Esophagus mucosa (tissue), 1 donor: ENCODE measurements at places on chromosomes 13 and 19.
A peak's percentile ranks its signal among the peaks of the same experiment; 100 is the strongest.

GRCh38 chr19:862581-863314 lies 3.3 kb downstream of the CFD start:
- ATAC-seq: peak; percentile 40

- ATAC-seq: no peak
Measured at GRCh38 chr13:78376033-78376432, 227.3 kb downstream of the POU4F1 start.

DNA sequence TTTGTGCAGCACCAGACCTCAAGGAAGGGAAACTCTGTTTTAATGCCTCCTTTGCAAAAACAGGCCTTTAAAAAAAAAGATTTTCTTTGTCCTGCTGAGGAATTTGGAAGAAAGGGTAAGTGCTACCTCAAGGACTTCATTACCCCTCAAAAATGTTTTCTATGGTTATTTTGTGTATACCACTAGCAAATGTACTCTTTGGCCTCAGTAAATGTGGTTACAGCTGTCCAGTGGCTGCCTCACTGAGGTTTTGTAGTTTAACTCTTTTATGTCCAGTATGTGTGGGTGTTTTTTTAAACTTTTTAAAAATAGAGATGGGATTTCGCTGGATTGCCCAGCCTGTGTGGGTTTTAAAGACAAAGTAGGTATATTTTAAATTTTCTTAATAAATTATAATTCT lies 42.2 kb upstream of the TSC22D1 start:
- no peak for ATAC-seq

- peak; percentile 78 for ATAC-seq
Measured at GRCh38 chr19:37990362-37990761, 83.4 kb downstream of the SIPA1L3 start.

DNA sequence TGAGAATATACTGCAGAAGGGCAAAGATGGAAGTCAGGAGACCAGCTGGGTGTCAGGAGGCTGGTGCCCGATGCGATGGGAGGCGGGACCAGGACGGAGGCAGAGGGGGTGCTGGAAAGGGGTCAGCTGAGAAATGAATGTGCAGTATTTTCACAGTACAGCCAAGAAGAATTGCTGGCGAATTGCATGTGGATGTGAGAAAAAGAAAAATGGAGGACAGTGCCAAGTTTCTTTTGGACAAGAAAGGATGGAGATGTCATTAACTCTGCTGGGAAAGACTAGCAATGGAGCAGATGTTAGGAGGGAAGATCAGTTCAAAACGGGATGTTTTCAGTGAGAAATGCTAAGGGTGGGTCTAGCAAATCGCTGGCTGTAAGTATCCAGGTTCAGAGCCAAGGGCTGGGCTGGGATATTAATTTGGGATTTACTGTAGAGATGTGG lies 7.0 kb downstream of the CRYL1 start:
- no peak for ATAC-seq

- ATAC-seq: no peak
Measured at GRCh38 chr19:16593181-16593580, 21.0 kb upstream of the SLC35E1 start.

- ATAC-seq: no peak
Measured at GRCh38 chr13:35990196-35990595, 141.0 kb downstream of the DCLK1 start.

- no peak for ATAC-seq
Measured at GRCh38 chr13:42946927-42947326, 45.1 kb downstream of the EPSTI1 start.

GRCh38 chr13:95327190-95327589 lies 25.9 kb upstream of the ABCC4 start:
- ATAC-seq: no peak
